ENCODE measurements at places on chromosomes 6 and 20.

GRCh38 chr20:63042448-63043071 lies 35.8 kb upstream of the BHLHE23 start:
- no peak for DNase-seq

GRCh38 chr6:46772762-46773161 lies 20.4 kb upstream of the MEP1A start:
- DNase-seq: no peak

GRCh38 chr6:165426892-165427291 lies 117.5 kb upstream of the C6orf118 start:
- no peak for DNase-seq

DNA sequence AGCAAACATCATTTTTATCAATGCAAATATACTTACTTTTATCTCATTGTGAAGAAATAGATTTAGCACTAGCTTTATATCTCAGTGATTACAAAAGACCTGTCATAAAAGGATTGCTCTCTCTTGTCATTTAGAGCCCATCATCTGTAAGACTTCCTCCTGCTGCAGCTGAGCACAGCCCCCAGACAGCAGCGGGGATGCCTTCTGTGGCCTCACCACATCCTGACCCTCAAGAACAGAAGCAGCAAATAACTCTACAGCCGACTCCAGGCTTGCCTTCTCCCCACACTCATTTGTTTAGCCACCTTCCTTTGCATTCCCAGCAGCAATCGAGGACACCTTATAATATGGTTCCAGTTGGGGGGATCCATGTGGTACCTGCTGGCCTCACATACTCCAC lies 127.0 kb upstream of the EDN1 start:
- DNase-seq: no peak

- DNase-seq: no peak
Observed at GRCh38 chr6:119830494-119831295, 481.1 kb upstream of the MAN1A1 start.
